ENCODE measurements at places on chromosomes 13 and 19. TPM values are rescaled to one million over a fixed set of nuclear protein-coding genes. Genes with fewer than 3 reads are reported as not detected.

Gene EFNA2
- 0.39 TPM for total RNA-seq

Gene DMPK
- 18.5 TPM for total RNA-seq

Gene TRPC4
- total RNA-seq: under 0.01 TPM

Gene SLC17A7
- under 0.01 TPM for total RNA-seq

Gene PIP5K1C
- 17.3 TPM for total RNA-seq

Gene CGB1
- total RNA-seq: not detected

Gene MCF2L
- 2.1 TPM for total RNA-seq

Gene NLRP9
- not detected for total RNA-seq

Gene SIGLECL1
- total RNA-seq: not detected

Gene HOMER3
- total RNA-seq: 99.6 TPM

Gene DCT
- total RNA-seq: 0.39 TPM

Gene BICRA
- total RNA-seq: 7.1 TPM

Gene C5AR2
- under 0.01 TPM for total RNA-seq

Gene SPRY2
- 3.5 TPM for total RNA-seq

Gene KCNJ14
- total RNA-seq: 0.33 TPM

Gene SERPINE3
- total RNA-seq: under 0.01 TPM

Gene OR4F17
- total RNA-seq: not detected

Gene KLK1
- total RNA-seq: not detected

Gene CEACAM20
- total RNA-seq: not detected

Gene FBN3
- total RNA-seq: not detected

Gene HSD17B14
- 3.8 TPM for total RNA-seq

Gene IZUMO4
- total RNA-seq: 0.65 TPM

Gene IL17D
- total RNA-seq: under 0.01 TPM

All from placental epithelial cell (primary cell).